ENCODE measurements at places on chromosomes 3 and 15. TPM values are rescaled to one million over a fixed set of nuclear protein-coding genes. Genes with fewer than 3 reads are reported as not detected.

Gene EFHB
- not detected for total RNA-seq

Gene SCN11A
- not detected for total RNA-seq

Gene MED12L
- 0.05 TPM for total RNA-seq

Gene LYZL4
- total RNA-seq, result not detected

Gene GATM
- 0.34 TPM for total RNA-seq
